ENCODE measurements at places on chromosomes 1 and 21. TPM values are rescaled to one million over a fixed set of nuclear protein-coding genes. Genes with fewer than 3 reads are reported as not detected.

DNA sequence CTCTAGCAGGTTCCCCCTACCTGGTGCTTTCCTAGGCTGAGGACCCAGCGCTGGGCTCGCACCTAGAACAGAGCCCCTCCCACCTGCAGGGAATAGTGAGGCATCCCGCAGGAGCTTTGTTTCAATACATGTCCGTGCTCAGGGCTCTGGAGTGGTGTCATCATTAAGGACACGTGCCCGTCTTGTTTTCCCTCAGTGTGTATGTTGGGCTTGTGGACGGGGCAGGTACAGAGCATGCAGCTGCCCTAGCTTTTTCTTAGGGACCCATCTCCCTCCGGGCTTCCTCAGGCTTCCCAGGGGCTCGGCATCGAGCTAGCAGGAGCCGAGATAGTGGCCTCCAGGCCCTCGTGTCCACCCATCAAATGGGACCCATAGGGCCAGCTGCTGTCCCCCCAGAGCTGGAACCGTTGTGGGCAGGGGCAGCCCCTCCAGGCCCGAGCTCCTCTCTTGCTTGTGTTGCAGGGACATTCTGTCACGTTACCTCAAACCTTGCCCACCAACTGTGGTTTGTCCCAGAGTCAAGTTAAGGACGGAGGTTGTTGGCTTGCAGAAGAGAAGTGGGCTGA, 3.9 kb downstream of the TMEM201 start:
- no peak for DNase-seq

Gene OR2T11
- total RNA-seq = not detected

GRCh38 chr1:117271959-117272358, 61.2 kb upstream of the VTCN1 start:
- DNase-seq = no peak

Gene AKNAD1
- total RNA-seq = not detected

- DNase-seq = no peak
These were observed 68.0 kb downstream of the USP25 start for GRCh38 chr21:15797577-15798363.

Gene PROK1
- not detected for total RNA-seq

DNA sequence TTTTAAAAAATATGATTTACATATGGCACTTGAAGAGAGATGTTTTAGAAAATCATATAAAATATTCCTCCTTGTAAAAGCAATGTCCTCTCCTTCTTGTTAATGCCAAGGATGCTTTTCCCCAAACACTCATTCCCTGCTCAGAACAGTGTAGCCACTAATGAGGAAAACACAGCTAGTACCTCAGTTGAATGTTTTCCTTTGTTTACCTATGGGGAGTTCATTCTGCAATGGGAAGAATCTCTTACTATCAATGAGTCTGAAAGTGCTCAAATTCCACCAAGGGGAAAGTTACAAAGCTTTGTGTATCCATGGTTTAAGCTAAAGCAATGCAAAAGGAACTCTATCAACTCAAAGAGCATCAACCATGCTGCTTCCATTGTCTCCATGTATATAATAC, 221.9 kb upstream of the ADGRL2 start:
- no peak for DNase-seq

DNA sequence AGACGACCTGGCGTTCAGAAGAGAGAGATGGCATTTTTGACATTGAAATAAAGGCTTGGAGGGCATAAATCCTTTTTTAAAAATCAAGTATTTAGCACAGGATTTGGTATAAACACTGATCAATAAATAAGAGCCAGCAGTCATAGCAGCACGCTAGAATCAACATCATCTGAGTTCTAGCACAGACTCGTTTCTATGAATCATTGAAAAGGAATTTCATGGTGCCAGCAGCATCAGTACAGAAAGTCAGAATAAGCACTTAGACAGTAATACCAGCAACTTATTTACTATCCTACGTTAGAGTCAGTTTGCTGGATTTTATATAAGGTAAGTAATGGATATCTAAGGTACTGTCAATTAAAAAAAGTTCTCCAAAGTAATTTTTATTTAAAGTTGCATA, 119.3 kb downstream of the HLCS start:
- DNase-seq = no peak

DNA sequence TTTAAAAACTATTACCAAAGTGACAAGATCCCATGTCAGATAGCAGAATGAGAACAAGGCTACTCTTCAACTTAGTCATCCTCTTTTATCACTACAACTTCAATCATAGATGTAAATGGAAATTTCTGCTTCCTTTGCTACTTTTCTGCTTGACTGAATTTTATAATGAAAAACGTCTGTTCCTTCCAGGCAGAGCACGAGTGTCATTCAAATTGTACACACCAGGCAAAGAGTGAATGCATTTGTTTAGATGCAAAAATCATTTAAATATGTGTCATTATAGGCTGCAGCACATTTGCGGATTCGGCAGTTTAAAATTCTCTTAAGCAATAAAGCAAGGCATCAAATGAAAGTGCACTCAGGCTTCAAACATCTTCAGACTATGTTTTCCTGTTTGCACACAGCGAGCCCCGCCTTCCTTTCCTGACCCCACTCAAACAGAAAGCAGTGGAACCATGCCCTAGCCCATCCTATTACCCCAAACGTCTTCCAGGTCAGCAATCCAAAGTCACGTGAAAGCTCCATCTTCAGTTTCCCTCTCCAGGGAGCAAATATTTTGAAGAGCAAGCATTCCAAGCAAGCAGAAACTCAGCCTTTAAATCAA, 99.6 kb downstream of the APP start:
- no peak for DNase-seq

Data from H1 (cell line).